ENCODE measurements at places on chromosomes 6 and 20. TPM values are rescaled to one million over a fixed set of nuclear protein-coding genes. Genes with fewer than 3 reads are reported as not detected.

DNA sequence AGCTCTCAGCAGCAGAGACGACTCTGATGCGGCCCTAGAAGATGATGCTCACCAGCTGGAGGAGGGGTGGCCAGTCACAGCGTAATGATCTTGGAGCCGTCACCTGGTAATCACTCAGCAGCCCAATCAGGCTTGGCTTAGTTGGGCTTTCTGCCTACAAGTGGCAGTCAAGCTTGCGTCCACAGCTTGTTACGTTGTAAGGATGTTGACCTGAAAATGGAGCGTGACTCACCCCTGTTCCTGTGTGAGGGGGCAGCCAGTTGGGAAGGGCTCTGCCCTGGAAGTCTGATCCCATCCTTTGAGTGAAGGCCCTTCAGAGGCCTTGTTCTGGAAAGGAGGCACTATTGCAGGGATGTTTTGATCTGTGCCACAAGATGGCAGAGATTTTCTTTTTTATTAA, 49.8 kb downstream of the SPATA2 start:
- H3K4me1 ChIP-seq = peaks cover 5% of the 10 kb centered on the region
- H3K36me3 ChIP-seq = no peaks in the 10 kb centered on the region
- no peak for DNase-seq
- H3K4me3 ChIP-seq = no peak overlapping the region

DNA sequence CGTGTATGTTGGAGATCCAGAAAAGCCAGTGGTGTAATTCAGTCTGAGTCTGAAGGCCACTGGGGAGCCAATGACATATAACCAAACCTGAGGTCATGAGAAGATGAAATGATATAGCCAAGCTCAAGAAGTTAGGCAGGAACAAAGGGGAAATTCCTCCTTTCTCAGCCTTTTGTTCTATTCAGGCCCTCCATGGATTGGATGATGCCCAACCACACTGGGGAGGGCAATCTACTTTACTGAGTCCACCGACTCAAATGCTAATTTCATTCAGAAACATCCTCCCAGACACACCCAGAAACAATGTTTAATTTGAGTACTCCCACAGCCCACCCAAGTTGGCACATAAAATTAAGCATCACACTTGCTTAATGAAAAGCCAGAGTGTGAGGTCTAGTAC, 183.6 kb downstream of the GJA1 start:
- no peak for DNase-seq
- no peaks in the 10 kb centered on the region for H3K4me1 ChIP-seq
- no peak overlapping the region for H3K27ac ChIP-seq
- H3K4me3 ChIP-seq = no peak overlapping the region
- no peaks in the 10 kb centered on the region for H3K36me3 ChIP-seq

GRCh38 chr6:123306334-123306733, 310.3 kb downstream of the CLVS2 start:
- H3K4me1 ChIP-seq = no peaks in the 10 kb centered on the region
- H3K27me3 ChIP-seq = no peaks in the 10 kb centered on the region
- H3K27ac ChIP-seq = no peak overlapping the region
- H3K36me3 ChIP-seq = no peaks in the 10 kb centered on the region
- no peak for DNase-seq
- H3K4me3 ChIP-seq = no peak overlapping the region

DNA sequence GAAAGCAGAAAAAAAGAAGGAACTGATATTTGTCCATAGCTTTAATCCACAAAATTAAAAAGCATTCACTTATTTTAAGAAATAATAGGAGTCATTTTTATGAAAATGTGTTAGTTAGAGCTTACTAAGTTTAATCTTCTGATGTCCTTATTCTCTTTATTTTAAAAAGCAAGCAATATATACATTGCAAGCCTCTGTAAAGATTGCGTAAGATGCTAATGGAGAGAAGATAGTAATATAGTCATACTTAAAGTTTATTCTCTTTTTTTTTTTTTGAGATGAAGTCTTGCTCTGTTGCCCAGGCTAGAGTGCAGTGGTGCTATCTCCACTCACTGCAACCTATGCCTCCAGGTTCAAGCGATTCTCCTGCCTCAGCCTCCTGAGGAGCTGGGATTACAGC, 39.7 kb downstream of the AIG1 start:
- no peaks in the 10 kb centered on the region for H3K36me3 ChIP-seq
- H3K4me3 ChIP-seq = no peak overlapping the region
- no peaks in the 10 kb centered on the region for H3K27me3 ChIP-seq
- no peak overlapping the region for H3K27ac ChIP-seq
- DNase-seq = no peak

DNA sequence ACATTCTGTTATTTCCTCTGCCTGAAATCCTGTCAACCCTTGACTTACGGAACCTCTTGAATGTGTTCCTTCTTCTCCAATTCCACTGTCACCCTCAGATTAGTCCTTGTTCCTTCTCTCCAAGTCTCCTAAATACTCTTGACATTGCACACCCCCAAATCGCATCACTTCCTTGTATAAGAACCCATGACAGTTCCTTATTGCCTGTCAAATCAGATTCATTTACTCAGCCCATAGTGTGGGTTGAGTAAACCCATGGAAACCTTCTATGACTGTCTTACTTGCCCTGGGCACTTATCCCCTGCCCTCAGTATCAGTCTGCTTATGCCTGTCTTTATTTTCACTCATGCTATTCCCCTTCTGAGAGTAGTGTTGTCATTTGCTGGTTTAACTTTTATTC, 40.5 kb downstream of the ARMC2 start:
- H3K4me1 ChIP-seq = no peaks in the 10 kb centered on the region
- H3K4me3 ChIP-seq = no peak overlapping the region
- no peak for DNase-seq

GRCh38 chr6:48318670-48319069, 207.7 kb upstream of the PTCHD4 start:
- no peak overlapping the region for H3K27ac ChIP-seq
- no peaks in the 10 kb centered on the region for H3K4me1 ChIP-seq
- no peaks in the 10 kb centered on the region for H3K27me3 ChIP-seq
- no peaks in the 10 kb centered on the region for H3K36me3 ChIP-seq

- no peak overlapping the region for H3K27ac ChIP-seq
- DNase-seq = no peak
- H3K36me3 ChIP-seq = no peaks in the 10 kb centered on the region
- H3K4me1 ChIP-seq = no peaks in the 10 kb centered on the region
Measured at GRCh38 chr20:34150306-34151000, 38.4 kb upstream of the EIF2S2 start.

DNA sequence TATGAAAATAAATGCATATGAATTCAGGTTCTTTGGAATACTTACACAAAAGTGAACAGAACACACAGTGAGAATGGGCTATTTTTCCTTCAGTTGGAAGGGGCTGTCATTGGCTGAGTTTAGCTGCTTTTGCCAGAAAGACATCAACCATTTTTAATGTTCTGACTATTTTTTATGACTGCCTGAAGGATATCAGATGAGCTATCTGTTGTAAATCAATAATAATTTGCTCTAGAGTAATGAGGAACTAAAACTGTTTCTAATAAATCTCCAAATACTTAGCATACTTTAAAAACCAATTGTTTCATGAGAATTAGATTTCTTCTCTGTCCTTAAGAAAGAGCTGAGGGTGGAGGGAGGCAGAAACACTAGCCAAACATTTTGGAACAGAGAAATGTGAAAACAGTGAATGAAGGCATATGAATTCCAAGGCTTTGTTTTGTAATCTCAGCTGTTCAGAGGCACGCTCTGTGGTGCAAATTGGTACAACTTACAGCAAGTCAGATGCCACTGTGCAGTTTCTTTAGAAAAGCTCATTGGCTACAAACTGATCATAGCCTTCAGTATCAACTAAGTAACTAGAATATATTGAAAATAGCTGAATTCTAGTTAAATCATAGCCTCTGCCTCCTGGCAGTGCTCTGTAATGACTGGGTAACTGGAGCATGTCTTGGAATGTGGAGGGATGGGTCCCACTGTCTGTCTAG, 228.9 kb upstream of the JAG1 start:
- no peak for DNase-seq
- no peaks in the 10 kb centered on the region for H3K4me1 ChIP-seq
- no peaks in the 10 kb centered on the region for H3K27me3 ChIP-seq
- no peak overlapping the region for H3K27ac ChIP-seq
- H3K4me3 ChIP-seq = no peak overlapping the region
- H3K36me3 ChIP-seq = no peaks in the 10 kb centered on the region

- no peak overlapping the region for H3K4me3 ChIP-seq
- H3K27ac ChIP-seq = no peak overlapping the region
- H3K4me1 ChIP-seq = no peaks in the 10 kb centered on the region
- H3K36me3 ChIP-seq = no peaks in the 10 kb centered on the region
Measured at GRCh38 chr6:3039384-3039783, 28.9 kb upstream of the RIPK1 start.

DNA sequence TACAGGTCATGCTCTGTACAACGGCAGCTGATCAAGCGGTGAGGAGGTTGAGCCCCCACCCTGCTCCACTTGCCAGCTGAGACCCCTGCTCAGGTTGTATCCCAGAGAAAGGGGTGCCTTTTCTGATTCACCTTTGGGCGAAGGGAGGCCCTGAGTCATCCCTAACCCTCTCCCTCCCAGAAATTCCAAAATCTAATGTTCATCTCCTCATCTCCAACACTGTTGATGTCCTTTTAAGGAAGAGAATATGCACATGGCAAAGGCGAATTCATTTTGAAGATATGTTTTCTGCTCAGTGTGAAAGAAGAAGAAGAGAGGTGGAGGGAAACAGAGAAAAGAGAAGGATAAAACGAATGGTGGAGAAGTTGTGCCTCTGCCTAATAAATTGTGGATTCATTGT, 120.5 kb downstream of the SCML4 start:
- no peak for DNase-seq
- H3K4me1 ChIP-seq = no peaks in the 10 kb centered on the region
- H3K4me3 ChIP-seq = no peak overlapping the region
- H3K36me3 ChIP-seq = no peaks in the 10 kb centered on the region
- no peaks in the 10 kb centered on the region for H3K27me3 ChIP-seq

- H3K4me3 ChIP-seq = no peak overlapping the region
- no peak for DNase-seq
- no peaks in the 10 kb centered on the region for H3K27me3 ChIP-seq
- H3K27ac ChIP-seq = no peak overlapping the region
- H3K36me3 ChIP-seq = no peaks in the 10 kb centered on the region
Measured at GRCh38 chr20:51360451-51361201, 181.9 kb downstream of the NFATC2 start.

DNA sequence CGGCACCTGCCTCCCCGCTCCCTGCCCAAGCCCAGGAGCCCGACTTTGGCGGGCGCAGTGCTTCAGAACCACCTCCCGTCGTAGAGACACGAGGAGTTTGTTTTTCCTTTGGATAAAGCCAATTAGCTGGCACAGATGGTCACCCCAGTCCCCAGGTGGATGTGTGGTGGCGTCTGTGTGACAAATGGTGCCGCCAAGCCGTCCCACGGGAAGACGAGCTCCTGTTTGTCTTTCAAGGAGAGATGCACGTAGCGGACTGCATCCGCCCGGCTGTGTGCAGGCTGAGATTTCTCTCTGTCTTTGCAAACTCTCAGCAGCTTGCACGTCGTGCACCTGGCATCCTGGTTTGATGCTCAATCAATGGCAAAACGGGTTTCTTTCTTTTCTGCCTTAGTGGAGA, 16.1 kb upstream of the MRGBP start:
- H3K27ac ChIP-seq = no peak overlapping the region
- H3K27me3 ChIP-seq = peaks cover 4% of the 10 kb centered on the region
- H3K36me3 ChIP-seq = no peaks in the 10 kb centered on the region
- H3K4me1 ChIP-seq = no peaks in the 10 kb centered on the region
- no peak overlapping the region for H3K4me3 ChIP-seq

DNA sequence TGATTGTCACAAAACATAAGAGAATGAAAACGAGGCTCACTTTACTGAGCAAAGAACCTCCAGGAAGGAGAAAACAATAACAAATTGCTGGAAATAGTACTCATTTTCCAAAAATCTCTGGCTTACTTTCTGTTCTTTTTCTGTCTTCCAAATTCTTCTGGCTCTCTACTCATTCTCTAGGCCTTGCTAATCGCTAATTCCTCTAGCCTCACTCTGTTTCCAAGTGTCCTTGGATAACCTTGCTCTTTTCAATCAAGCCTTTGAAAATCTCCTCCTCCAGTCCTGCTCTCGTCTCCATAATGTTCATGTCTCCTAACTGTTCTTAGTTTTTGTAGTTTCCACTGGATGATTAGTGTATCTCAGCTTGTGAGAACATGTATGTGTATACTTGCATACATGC, 96.2 kb upstream of the MAP7 start:
- no peaks in the 10 kb centered on the region for H3K36me3 ChIP-seq
- H3K4me1 ChIP-seq = peaks cover 3% of the 10 kb centered on the region
- H3K27ac ChIP-seq = peak overlapping the region; percentile 34
- H3K27me3 ChIP-seq = no peaks in the 10 kb centered on the region
- H3K4me3 ChIP-seq = no peak overlapping the region

DNA sequence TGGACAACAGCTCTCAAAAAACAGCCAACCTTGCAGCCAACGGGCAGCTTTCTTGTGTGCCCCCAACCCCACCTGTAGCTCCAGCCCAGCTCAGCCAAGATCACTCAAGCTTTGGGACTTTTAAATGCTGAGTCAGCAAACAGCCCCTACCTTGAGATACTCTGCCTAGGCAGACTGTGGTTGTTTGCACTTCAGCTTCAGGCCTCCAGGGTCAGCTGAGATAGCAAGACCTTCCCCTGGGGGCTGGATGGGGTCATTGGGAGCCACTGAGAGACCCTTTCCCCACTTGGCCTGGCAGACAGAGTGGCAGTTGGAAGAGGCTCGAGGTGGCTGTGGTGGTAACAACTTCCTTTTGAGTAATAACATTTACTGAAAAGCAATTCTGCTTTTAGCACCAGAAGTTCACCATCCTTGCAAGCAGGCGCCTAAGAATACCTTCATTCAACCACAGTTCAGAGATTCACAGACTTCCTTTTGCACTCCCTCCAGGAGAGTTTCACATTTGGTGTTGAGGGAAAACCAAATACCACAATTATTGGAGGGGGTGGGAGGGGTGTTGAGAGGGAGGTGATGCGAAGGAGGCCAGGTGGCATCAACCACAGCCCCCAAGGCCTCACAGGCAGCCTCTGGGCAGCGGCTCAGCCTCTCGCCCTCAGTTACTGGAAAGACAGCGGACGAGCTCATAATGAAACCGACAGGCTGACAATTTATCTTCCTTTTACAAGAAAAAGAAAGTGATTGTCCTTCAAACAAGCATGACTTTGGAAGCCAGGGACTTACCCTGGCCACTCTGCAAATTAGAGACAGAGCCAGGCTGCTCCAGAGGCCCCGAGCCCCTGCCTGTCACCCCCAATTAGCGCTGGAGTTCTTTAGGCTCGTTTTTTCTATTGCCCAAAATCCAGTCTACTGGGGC, 148.1 kb downstream of the CEBPB start:
- no peak overlapping the region for H3K4me3 ChIP-seq
- no peaks in the 10 kb centered on the region for H3K4me1 ChIP-seq
- no peaks in the 10 kb centered on the region for H3K36me3 ChIP-seq
- H3K27me3 ChIP-seq = no peaks in the 10 kb centered on the region
- DNase-seq = no peak
- H3K27ac ChIP-seq = peak overlapping the region; percentile 62

GRCh38 chr20:34079818-34080217, 32.2 kb downstream of the EIF2S2 start:
- H3K36me3 ChIP-seq = no peaks in the 10 kb centered on the region
- DNase-seq = no peak
- no peak overlapping the region for H3K4me3 ChIP-seq
- H3K27ac ChIP-seq = no peak overlapping the region

- peaks cover 2% of the 10 kb centered on the region for H3K4me1 ChIP-seq
- H3K27ac ChIP-seq = peak overlapping the region; percentile 81
- DNase-seq = peak; percentile 41
- H3K4me3 ChIP-seq = peak overlapping the region; percentile 71
- H3K27me3 ChIP-seq = no peaks in the 10 kb centered on the region
Measured at GRCh38 chr6:13614126-13614925, 809 bp upstream of the NOL7 start.

Gene LPA
- total RNA-seq = 0.85 TPM

Gene GLP1R
- not detected for total RNA-seq

Gene SOBP
- total RNA-seq = 23.3 TPM

Gene XKR7
- total RNA-seq = 0.05 TPM

Gene DUSP15
- total RNA-seq = 57.9 TPM

Gene POU5F1
- total RNA-seq = 3.4 TPM

Gene FYN
- 13.7 TPM for total RNA-seq

Gene TMEM170B
- 2.7 TPM for total RNA-seq

Gene ALDH5A1
- 11.1 TPM for total RNA-seq

All from prostate gland (tissue), 2 donors.